IMR-90 (cell line): ENCODE measurements at places on chromosomes 11 and 22. TPM values are rescaled to one million over a fixed set of nuclear protein-coding genes. Genes with fewer than 3 reads are reported as not detected.

The LRP4 gene
- 3.9 and 4.1 TPM in 2 replicates for total RNA-seq

GRCh38 chr22:42357221-42357620, 75.0 kb downstream of the NFAM1 start:
- H3K27ac ChIP-seq: no peak overlapping the region
- H3K4me3 ChIP-seq: no peak overlapping the region

DNA sequence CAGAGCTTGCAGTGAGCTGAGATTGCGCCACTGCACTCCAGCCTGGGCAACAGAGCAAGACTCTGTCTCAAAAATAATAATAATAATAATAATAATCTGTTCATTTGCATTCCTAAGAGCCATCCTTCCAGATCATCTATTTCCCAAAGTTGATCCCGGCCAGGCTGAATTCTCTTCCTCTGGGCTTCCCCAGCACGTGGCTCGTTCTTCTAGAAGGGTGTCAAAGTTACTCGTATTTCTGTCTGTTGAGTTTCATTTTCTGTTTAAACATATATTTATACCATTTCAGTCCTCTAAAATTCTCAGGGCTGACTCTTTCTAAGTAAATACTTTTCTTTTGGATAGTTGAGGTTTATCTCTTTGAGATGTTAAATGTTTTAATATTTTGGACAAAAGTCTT, 4.8 kb upstream of the JHY start:
- no peak overlapping the region for H3K27ac ChIP-seq
- no peak for DNase-seq
- no peaks in the 10 kb centered on the region for H3K36me3 ChIP-seq
- H3K27me3 ChIP-seq: peaks cover 34% of the 10 kb centered on the region

The CARS1 gene
- 65.8 and 78.3 TPM in 2 replicates for total RNA-seq

The APOBEC3B gene
- total RNA-seq: 17.2 and 17.6 TPM in 2 replicates

The SLC3A2 gene
- 114 and 140 TPM in 2 replicates for total RNA-seq

The PVALB gene
- not detected in 2 replicates for total RNA-seq

The TXNRD2 gene
- total RNA-seq: 14.7 and 15.6 TPM in 2 replicates

DNA sequence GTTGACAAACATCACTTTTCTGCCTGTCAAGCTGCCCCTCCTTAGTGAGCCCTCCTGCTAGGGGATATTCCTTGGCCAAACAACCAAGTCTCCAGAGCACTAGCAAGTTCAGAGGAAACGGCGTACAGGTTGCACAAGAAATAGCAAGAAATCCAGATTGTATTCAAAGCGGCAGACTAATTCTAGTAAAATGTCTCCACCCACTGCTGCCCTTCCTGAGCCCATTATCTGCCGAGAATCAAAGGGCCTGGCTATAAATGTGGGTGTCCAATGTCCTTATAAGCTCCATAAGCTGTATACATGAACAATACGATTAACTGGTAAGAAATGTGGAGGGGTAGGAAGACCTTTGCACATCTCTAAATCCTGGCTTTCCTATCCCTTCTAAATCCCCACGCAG, 44.0 kb upstream of the AKIP1 start:
- no peaks in the 10 kb centered on the region for H3K27me3 ChIP-seq
- no peaks in the 10 kb centered on the region for H3K36me3 ChIP-seq
- peaks cover 20% of the 10 kb centered on the region for H3K4me1 ChIP-seq
- peak; percentile 16 for DNase-seq
- H3K27ac ChIP-seq: no peak overlapping the region

The TNNT3 gene
- not detected in 2 replicates for total RNA-seq

GRCh38 chr11:45041596-45041995, 90.9 kb upstream of the TP53I11 start:
- H3K4me1 ChIP-seq: peaks cover 8% of the 10 kb centered on the region
- no peak for DNase-seq
- H3K36me3 ChIP-seq: no peaks in the 10 kb centered on the region
- H3K27me3 ChIP-seq: peaks cover 22% of the 10 kb centered on the region
- H3K4me3 ChIP-seq: no peak overlapping the region

GRCh38 chr11:7551571-7551970, 37.8 kb downstream of the PPFIBP2 start:
- H3K27me3 ChIP-seq: peaks cover 4% of the 10 kb centered on the region; the same call in 1 of the 2 replicates
- no peak overlapping the region for H3K4me3 ChIP-seq
- no peak overlapping the region for H3K27ac ChIP-seq
- H3K4me1 ChIP-seq: peaks cover 3% of the 10 kb centered on the region
- peak; percentile 43 for DNase-seq

The KDM4E gene
- not detected in 2 replicates for total RNA-seq
